ENCODE measurements at places on chromosomes 3 and 15.

DNA sequence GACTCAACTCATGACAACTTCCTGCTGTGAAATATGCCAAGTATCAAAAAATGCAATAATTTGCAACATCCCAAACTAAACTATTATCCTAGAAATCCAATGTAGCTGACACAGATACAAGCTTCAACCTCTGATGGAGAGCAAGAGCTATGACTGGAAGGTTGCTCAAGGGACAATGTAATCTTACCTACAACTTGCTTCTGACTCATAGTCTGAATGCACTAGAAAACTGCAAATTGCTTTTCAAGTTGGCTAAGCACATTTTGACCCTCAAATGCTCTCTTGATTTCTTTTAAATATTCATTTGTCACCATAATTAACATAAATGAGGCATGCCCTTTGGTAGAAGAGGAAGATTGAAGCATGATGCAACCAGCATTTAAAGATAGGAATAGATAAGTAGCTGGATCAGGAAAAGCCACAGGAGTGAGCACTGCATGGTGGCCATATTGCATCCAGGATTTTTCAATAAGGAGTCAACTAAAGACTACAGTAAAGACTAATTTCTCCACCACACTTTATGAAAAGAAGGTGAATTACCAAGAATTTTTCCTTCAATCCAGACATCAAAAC, 630.8 kb upstream of the GBE1 start:
- no peak for DNase-seq

DNA sequence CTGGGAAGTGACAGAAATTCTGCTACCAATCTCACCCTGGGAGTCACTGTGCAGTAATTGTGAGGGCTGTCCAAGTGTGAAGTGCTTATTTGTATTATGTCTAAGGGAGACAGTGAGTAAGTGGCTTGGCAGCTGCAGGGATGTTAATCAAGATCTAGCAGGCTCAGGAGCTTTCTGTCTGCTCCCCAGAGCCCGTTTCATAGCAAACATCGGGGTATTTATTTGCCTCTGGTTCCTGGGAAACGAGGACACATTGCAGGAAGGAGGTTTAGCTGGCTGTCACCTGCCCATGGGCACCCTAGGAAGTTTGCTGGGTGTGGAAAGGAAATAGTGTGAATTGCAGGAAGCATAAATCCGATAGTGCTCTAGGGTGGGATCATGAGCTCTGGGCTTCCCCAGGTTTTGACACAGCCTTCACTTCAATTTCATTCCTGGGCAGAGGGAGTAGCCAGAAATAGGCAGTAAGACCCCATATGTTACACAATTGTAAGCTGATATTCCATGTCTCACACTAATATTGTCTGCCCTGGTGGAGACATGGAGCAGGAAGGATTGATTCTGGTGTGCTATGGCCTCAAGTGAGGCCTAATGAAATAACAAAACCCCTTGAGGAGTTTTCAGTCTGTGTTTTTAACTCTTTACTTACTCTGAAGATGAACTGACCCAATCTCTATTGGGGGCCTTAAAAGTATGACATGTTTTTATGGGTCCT, 74.1 kb upstream of the MITF start:
- no peak for DNase-seq

- no peak for DNase-seq
Observed at GRCh38 chr15:75675579-75676404, 28.1 kb downstream of the SNX33 start.

DNA sequence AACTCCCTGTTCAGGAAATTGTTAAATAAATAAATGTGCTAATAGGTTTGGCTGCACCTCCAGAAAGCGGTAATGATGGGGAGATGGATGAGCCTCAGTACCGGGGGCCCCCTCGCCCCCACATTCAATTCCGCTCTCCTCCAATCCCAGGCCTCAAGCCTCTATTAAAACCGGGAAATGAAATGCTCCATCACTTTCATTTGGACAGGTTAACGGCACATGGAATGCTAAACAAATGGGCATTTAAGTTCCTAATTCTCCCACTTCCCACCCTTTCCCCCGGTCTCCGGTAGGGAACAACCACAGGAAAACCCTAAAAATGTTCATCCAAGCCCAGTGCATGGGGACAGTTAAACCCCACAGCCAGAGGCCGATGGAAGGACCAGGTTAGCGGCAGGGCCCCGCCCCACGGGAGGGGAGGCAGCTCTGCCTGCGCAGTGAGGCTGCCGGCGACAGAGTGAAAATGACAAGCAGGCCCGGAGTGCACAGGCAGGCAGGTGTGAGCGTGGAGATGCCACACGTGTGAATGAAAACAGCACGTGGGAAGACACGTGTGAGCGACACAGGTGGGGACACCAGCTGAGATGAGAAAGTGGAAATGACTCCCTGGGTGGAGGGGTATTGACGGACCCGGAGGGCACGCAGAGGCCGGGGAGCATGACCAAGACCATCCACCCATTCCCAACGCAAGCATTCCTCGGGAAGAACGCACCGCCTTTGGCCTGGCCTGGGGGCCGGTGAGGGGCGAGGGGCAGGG, 28.1 kb downstream of the RNU5B-1 start:
- DNase-seq = no peak

- no peak for DNase-seq
Observed at GRCh38 chr3:174337227-174337626, 521.9 kb upstream of the NAALADL2 start.

DNA sequence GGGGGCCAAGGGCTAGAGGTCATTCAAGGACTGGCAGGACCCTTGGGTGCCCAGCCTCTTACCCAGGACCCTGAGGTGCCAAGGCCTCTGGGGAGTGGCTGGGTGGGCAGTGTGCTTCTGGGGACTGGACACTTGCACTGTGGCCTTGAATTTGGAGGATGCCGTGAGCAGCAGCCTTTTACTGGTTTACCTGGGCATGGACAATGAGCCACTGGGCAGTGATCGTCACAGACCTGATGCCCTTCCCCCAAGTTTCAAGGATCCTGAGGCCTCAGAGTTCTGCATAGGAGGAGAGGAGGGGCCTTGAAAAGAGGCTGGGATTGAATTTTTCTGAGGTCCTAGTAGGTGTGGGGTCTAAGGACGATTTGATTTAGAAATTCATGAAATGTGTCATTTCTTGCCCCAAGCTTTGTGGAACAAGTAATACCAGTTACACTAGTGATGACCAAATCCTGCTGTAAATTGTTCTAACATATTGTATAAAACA, 146.1 kb upstream of the TPM1 start:
- no peak for DNase-seq

- no peak for DNase-seq
Observed at GRCh38 chr3:5485427-5485826, 297.9 kb downstream of the EDEM1 start.

- no peak for DNase-seq
Observed at GRCh38 chr3:61343543-61343942, 92.3 kb upstream of the FHIT start.

GRCh38 chr3:183576487-183577107, 21.1 kb upstream of the KLHL6 start:
- no peak for DNase-seq
